Right kidney (tissue), 9 donors: ENCODE measurements at places on chromosomes 6 and 20.
A peak's percentile ranks its signal among the peaks of the same experiment; 100 is the strongest.

- peak; percentile 48 for DNase-seq
Observed at GRCh38 chr6:34465531-34466241, at the start of gene PACSIN1. Gene PACSIN1 (plus strand): TSS chr6:34466076. CDS start chr6:34526306, 60,230 bp downstream.

GRCh38 chr6:139686308-139686707 lies 311.9 kb upstream of the CITED2 start:
- DNase-seq = no peak

DNA sequence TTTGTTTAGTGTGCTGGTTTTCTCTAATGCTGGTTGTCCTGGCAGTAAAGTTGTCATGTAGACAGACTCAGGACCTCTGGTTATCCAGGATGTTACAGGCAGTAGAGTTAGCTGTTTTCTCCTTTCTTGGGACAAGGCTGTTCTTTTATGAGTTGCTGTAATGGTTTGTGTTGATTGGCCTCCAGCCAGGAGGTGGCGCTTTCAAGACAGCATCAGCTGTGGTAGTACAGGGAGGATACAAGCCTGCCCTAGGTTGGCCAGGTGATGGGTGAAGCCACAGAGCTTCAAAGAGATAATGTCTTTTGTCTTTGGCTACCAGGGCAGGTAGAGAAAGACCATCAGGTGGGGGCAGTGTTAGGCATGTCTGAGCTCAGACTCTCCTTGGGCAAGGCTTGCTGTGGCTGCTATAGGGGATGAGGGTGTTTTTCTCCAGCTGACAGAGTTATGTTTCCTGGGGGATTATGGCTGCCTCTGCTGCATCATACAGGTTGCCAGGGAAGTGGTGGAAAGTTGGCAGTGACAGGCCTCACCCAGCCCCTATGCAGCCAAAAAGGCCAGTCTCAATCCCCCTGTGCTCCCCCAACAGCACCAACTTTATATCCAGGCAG lies 127.2 kb upstream of the TAB2 start:
- DNase-seq = no peak

DNA sequence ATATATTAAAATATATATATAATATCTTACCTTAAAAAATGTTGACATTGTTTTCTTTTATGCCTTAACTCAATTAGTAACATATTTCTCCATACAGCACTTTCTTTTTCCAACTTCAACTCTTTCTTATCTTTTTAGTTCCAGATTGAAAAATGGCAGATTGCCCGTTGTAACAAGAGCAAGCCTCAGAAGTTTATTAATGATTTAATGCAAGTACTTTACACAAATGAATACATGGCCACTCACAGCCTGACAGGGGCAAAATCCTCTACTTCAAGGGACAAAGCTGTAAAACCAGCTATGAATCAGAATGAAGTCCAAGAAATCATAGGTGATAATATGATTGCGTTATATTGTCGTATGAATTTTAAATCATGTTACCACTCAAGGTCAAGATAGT lies 29.4 kb upstream of the KIAA1586 start:
- no peak for DNase-seq

DNA sequence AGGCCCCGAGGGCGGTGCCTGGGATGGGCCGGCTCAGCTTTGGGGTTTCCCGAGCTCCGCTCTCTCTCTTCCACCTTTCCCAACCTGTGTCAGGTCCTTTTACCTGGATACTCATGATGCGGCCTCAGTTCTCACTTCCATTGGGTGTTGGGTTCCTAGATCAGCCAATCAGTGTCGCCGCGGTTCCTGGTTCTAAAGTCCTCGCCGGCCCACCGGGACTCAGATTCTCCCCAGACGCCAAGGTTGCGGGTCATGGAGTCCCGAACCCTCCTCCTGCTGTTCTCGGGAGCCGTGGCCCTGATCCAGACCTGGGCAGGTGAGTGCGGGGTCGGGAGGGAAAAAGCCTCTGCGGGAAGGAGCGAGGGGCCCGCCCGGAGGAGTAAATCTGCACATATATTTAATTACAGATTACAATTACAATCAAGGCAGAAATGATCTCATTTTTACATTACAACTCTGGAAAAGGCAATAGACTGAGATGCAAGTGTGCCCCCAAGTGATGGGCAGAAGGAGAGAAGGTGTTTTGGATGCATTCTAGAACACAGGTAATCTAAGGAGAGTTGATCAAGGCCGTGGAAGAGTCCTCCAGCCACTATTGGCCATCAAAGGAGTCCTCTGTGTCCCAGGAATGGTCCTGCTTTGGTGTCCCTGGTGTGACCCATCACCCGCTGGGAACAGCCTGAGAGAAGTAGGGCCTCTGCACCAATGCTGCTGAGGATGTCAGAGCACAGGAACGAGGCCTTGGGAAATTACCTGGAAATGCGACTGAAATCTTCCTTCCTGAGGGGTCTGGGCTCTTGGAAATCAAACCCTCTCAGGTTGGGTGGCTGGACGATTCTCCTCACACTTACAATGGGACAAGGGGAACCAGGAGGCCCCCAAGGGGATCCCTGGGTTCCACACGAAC lies 34.7 kb upstream of the MICB start:
- DNase-seq = peak; percentile 77

- no peak for DNase-seq
Observed at GRCh38 chr6:1925743-1926430, 316.2 kb downstream of the FOXC1 start.

- DNase-seq = no peak
Observed at GRCh38 chr20:41406896-41407444, 40.4 kb upstream of the EMILIN3 start.

DNA sequence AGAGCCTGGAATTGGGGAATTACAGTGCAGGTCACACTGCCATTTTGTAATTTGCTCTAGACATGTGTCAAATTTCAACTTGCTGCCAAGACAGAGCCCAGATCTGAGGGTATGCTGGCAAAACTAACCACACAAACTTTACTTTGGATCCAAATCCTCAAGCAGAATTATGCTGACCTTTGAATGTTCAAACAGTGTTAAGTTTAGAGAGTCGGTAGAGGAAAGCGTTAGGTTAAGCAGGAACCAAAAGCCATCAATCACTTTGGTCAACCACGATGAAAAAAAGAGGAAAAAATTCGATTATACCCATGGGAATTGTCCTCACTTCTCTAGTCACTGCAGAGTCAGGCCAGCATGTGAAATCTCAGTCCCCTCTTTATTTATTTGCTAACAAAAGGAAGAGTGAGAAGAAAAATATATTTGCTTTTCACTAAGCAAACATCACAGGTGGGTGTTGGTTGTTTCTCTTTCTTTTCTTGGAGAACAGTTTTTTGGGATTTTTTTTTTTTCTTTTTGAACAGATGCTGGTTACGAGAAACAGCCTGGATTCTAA lies 105.1 kb upstream of the ADGRF1 start:
- DNase-seq = no peak

DNA sequence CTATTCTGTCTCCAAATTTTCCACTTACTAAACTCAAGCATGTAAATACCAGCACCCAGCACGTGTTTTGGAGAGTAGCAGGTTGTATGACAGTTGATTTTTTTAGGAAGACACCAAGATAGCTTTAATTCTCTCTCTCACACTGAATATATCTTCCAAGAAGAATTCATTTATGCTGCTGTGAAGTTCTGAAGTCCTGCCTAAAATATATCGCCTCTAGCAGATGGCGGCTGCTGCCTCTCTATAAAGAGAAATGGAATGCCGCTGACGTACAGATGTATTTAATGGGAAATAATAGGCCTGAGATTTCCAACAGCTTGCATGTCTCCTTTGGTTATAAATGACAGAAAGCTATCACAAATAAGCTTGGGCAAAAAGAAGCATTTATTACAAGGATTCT lies 74.7 kb downstream of the PFDN4 start:
- DNase-seq = no peak

DNA sequence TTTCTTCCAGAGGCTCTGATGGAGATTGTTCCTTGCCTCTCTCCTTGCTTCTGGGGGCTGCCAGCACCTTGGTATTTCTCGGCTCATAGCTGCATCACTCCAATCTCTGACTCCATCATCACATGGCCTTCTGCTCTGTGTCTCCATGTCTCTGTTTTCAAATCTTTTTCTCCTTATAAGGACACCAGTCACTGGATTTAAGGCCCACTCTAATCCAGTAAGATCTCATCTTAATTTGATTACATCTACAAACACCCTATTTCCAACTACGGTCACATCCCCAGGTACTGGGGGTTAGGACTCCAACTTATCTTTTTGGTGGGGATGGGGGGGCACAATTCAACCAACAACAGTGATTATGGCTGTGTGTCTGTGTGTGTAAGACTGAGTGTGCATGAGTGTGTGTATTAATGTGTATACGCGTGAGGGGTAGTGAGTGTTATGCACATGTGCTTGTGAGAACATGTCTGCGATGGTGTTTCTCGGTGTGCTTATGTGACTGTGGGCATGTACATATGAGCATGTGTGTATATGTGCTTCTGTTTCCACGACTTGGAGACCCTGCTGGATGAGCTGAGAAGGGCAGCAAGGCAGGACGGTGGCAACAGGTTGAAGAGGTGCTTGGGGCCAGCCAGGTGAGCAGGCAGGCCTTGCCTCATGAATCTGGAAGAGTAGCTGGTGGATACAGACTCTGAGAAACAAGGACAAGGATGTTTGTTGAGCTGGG lies 130.5 kb downstream of the MRPL14 start:
- DNase-seq = no peak

GRCh38 chr6:2861060-2861821 lies 19.6 kb upstream of the SERPINB1 start:
- no peak for DNase-seq

DNA sequence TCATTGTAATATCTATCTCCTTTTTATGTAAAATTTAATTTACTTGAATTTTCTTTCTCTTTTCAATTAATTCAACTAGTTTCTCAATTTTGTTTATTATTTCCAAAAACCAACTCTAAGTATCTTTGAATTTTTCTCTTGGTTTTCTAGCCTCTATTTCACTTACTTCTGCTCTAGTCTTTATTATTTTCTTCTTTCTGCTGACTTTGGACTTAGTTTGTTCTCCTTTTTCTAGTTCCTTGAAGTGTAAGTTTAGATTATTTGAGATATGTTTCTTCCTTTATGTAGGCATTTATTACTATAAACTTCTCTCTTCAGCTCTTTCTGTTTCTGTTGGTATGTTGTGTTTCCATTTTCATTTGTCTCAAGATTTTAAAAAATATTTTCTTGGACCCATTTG lies 70.8 kb downstream of the TNFAIP3 start:
- no peak for DNase-seq

DNA sequence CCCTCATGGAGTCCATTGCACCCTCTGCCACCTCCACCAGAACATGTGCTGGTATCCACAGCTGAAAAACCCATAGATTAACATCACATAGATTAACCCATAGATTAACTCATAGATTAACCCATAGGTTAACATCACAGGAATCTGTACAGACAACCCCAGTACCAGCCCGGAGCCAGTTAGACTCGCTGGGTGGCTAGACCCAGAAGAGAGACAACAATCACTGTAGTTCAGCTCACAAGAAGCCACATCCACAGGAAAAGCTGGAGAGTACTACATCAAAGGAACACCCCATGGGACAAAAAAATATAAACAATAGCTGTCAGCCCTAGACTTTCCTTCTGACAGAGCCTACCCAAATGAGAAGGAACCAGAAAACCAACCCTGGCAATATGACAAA lies 25.1 kb downstream of the SERPINB9 start:
- DNase-seq = no peak

DNA sequence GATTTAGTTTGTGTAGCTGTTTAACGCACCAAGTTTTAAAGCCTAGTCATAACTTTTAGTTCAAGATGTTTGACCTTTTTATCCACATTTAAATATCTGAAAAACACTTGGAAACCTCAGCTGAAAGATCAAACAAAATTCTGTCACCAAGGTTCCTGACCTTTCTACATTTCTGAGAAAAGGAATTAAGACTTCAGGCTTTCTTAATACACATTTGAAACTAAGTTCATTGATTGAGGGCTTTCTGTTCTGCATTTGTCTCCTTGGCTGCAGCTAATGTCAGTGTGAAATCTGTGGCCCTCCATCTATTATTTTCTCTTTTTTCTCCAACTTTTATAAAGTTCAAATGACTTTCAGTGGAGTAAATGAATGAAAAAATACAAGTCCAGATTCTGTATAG lies 22.7 kb upstream of the FBXL4 start:
- no peak for DNase-seq

DNA sequence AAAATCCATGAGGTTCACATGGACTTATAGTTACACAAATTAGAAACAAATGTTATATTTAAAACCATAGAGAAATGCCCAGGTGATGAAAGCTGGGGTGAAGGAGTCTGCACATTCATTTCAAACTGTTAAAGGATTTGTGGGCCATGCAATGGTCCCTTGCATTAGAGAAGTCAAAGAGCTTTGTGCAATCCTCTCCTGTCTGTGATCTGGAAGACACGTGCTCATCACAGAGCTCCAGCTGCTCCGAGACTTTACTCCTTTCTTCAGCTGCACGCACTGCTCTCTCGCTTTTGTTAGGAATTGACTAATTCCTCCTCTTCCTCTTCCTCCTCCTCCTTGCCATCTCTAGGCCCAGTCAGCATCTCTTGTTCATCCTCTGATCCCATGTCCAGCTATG lies 4.1 kb upstream of the AIF1 start:
- DNase-seq = no peak

GRCh38 chr6:130020073-130020906 lies 1.9 kb downstream of the L3MBTL3 start:
- peak; percentile 67 for DNase-seq

DNA sequence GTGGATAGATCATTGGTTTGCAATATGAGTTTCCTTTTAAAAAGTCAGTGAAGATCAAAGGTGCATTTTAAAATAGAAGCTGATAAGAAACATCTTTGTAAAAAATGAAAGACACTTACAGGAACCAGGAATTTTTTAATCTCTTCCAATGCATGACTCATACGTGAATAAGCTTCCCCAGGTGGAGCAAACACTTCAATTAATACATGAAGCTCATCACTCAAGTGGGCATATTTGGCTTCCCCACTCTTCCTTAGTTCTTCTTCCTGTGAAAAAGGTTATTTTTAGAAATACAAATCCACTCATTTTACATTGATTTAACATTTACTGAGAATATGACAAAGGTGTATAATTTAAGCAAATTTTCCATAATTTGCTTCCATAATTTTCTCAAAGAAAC lies 308.1 kb downstream of the KHDRBS2 start:
- DNase-seq = no peak

DNA sequence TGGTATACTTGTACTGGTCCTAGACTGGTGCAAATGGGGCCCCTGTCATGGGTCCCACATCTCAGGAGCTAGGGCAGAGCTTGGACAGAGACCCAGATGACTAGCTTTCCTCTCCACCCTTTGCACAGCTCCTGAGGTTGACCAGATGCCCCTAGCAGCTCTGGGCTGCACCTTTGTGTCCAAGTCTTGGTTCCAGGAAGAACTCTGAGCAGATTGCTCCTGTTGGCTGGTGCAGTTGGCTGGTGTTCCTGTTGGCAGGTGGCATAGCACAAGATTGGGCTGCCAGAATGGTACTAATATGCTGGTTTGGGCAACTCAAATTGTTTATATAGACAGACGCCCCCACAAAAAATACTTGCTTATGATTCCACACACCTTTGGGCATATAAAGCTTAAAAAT lies 89.4 kb upstream of the EZR start:
- no peak for DNase-seq

- no peak for DNase-seq
Observed at GRCh38 chr20:21087862-21088540, 18.2 kb downstream of the LINC00237 start.

DNA sequence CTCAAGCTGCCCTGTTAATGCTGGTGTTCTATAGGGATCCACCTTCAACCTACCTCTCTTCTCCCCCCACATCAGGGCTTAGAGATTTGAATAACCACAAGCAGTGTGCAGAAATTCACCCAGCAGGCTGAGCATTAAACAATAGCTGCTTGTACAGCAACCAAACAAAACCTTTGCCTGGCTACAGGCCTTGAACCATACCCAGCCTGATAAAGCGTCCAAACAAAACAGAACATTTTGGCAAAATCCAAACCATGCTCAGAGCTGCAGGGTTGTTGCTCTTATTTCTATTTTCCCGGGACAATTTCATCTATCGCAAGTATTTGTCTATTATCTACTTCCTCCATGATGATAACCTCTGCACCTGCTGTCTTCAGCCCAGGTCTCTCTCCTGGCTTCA lies 142.3 kb downstream of the UNC5CL start:
- no peak for DNase-seq
